ENCODE measurements at places on chromosomes 3 and 15.

DNA sequence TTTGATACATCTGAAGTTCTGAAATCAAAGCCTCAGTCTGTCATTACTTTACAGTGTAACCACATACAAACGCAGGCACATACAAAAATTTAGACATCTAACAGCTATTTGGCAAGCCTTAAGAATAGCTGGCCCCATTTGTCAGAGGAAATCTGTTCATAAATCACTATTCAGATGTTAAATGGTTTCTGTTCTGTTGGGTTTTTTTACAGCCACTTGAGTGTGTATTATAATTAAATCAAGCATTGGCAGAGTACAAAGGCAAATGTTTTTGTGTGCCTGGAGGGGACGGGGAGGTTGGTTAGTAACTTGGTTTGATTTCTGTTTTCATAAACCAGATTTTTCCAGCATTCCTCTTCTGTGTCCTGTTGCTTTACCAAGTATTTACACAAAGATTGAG lies 24.1 kb downstream of the PIGB start:
- DNase-seq = no peak

GRCh38 chr15:41809526-41810220 lies 18.2 kb upstream of the JMJD7 start:
- no peak for DNase-seq

DNA sequence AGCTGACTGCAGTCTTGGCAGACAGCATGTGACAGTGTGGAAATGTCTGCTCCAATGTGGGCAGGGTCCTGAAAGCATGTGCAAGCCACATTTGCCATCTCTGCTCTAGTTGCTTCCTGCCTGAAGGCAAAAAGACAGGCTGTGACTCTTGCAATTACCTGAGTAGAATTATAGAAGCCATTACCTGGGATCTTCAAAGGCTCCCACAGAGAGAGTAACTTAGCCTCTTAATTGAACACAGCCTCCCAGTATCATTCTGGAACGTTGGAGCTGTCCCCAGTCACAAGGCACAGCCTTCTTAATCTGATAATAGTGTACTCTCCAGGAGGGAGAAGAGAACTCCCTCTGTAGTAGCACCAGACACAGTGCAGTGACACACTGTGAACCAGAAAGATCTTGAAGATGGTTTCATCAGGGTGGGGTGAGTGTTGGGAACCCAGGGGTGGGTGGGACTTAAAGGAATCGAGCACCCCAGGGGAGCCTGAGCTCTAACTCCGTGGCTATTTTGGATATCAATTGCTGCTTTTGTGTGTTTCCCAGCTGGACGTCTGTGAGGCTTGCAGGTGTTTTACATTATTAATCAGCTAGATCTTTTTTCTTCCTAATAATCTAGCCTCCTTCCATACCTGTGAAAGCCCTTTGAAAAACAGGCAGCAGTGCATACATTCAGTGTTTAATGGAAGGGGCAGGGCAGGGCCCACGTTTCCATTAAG lies 40.6 kb upstream of the GLCE start:
- no peak for DNase-seq

DNA sequence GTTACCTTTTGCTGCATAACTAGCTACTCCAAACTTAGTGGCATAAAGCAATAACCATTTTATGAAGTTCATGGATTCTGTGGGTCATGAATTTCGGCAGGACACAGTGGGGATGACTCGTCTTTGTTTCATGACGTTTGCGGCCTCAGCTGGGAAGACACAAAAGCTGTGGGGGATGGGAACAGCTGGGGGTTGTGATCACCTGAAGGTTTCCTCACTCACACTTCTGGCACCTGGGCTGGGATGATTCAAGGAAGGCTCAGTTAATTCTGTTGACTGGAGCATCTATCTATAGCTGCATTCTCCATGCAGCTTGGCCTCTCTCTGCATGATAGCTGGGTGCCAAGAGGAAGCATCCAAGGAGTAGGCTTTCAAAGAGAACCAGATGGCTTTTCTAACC lies 332.8 kb downstream of the ULK4 start:
- no peak for DNase-seq

DNA sequence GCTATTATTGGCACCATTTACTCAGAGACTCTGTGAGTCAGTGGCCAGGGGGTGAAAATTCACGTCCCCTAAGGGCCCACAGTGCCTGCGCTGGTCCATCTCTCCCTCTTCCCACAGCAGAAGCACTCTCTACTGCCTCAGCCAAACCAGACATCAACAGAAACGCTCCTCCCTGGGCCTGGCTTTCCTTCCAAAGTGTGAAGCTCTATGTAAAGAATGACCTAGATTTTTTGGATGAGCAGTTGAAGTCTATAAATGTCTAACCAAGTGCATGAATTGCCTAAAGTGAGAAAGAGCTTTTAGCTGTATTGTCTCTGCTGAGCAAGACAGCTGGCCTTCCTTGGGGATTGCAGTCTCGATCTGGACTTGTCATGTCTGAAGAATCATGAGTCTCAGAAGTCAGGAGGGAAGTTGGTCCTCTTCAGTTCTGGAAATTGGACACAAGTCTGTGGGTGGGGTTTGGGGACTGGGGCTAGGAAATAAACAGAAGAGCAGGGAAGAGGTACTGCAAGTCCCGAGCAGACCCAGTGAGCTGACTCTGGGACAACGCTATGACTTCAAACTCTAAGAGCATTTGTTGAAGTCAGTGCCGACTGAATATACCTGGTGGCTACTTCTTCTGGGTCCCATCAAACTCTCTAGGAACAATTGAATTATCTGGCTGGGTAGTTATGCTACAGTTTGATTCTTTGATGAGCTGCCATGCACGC lies 29.0 kb downstream of the RASGRP1 start:
- DNase-seq = no peak

GRCh38 chr3:48504051-48504946 lies at the start of gene SHISA5:
TSS of gene SHISA5 (minus strand) at chr3:48504174. CDS start at chr3:48504094, 80 bp downstream.
- no peak for DNase-seq

DNA sequence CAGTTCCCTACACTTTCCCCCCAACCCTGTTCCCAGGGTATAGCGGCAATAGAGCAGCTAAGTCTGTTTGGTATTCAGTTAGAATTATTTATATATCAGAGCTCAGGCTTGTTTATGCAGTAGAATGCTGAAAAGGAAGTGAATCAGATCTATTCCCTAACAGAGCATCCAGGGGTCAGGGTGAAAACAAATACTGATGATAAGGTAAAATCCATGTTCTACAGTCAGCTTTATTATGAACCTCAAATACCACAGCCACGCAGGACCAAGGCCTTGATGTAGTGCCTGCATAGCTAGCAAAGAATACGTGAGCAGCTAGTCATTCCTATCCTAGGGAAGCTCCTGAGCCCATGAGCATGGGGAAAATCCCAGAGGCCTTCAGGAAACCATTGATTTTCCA lies 229.7 kb upstream of the ICE2 start:
- DNase-seq = no peak

DNA sequence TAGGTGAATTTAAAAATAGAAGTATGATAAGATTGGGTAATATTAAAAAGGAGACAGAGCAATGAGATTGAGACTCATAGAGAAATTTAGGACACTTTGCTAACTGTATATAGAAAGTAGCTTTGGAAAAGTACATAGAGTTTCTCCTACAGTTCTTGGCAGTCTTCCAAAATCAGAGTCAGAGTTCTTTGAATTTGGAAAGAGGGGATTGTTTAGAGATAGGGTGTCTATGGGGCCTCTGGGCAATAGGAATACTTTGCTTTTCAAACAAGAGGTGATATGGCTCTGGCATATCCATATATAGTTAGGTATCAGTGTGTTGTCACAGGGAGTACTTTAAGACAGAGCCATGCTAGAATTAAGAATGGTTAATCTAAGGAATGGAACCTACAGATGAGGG lies 477.1 kb upstream of the KCNMB2 start:
- no peak for DNase-seq

DNA sequence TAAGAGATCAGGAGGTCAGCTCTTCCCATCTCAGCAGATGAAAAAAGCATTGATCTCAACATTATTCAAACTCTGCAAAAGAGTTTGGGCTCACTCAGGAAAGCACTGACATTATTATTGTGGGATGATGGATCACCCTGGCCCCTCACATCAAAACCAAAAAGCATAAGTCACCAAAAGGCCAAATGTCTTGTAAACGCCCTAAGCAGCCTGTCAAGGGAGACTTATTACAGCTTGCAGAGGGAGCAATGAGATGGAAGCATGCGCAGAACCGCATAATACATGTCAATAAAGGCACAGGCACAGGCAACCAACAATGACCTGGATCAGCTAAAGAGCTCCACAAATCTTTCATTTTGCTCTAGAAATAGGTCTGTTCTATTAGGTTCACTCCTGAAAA lies 4.6 kb downstream of the FSIP1 start:
- no peak for DNase-seq

GRCh38 chr3:128549283-128550112 lies 56.5 kb upstream of the GATA2 start:
- DNase-seq = no peak

GRCh38 chr3:182121401-182121800 lies 409.7 kb downstream of the SOX2 start:
- DNase-seq = no peak

- no peak for DNase-seq
Measured at GRCh38 chr3:53957831-53958230, 66.2 kb upstream of the SELENOK start.

GRCh38 chr15:67228286-67228685 lies 26.2 kb downstream of the AAGAB start:
- DNase-seq = no peak

GRCh38 chr3:8365541-8365940 lies 136.1 kb upstream of the LMCD1 start:
- no peak for DNase-seq

DNA sequence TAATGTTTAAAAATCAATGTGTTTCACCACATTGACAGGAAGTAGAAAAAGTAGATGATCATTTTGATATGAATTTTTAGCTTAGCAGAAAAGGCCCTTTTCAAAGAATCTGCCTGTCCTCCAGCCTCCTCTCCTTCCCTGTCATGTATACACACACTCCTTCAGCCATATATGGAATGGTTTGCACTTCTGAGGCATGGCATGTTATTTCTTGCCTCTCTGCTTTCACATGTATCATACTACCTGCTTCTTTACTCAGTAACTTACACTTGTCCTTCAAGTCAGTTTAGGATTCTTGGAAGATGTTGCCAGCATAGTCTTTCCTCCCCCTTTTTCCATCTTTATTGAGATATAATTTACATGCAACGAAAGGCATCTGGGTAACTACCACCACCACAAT lies 79.0 kb downstream of the REC114 start:
- DNase-seq = no peak

GRCh38 chr15:37372064-37372463 lies 271.7 kb upstream of the MEIS2 start:
- no peak for DNase-seq

GRCh38 chr3:14486460-14486859 lies 53.7 kb downstream of the GRIP2 start:
- DNase-seq = no peak

DNA sequence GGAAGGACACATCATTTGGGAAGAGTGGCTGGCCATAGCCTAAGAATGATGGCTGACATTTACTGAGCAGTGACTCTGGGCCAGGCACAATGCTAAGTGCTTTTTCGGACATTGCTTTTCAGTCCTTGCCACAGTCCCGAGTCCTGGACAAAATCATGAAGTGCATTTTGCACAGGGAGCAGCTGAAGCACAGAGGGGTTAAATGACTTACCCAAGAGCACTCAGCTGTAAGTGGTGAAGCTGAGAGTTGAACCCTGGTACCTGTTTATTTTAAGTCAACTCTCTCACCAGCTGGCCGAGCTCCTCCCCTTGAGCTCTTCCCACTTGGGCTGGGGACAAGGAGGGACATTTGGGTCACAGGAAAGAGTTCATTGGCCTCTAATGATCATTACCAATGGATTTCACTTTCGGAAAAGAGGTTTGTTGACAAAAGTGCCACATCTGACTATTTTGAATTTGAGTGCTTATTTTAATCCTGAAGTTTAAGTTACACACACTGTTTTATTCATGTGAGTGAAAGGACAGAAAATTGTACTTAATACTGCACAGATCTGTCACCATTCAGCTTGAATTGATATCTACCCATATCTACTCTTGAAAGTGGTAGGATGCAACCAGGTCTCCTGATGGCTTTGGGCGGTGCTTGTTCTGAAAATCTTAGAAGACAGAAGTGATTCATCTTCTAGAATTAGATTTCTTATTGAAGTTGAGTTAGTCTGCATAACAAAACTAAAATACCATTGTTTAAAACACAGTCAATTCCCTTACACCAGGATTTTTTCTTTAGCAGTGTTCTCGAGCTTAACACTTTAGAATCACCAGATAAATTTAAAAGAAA lies 368.7 kb upstream of the PROK2 start:
- DNase-seq = no peak

DNA sequence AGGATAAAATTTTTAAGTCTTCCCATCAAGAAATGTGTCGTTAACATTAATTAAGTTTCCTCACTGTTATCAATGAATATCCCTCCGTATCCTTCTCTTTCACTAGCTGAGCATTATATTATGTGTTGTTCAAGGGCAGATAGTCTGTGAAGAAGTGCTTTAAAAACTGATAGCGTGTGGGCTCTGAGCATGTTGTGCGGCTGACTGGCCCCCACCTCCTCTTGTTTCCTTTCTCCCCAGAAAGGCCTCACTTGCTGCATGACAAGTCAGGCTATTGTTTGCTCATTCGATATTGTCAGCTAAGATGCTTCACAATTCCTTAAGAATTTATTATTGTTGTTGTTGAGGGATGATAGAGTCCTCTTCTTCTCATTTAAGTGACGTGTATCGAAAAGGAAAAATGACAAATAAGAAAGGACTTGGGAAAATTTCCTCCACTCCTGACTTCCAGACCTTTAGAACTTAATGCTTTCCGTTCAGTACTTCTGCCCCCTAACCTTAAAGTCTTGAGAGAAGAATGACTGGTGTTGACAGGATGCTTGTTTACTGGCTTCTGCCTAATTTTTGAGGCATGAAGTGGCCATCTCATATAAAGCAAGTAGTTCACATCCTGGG lies 298.3 kb downstream of the LPP start:
- DNase-seq = no peak

DNA sequence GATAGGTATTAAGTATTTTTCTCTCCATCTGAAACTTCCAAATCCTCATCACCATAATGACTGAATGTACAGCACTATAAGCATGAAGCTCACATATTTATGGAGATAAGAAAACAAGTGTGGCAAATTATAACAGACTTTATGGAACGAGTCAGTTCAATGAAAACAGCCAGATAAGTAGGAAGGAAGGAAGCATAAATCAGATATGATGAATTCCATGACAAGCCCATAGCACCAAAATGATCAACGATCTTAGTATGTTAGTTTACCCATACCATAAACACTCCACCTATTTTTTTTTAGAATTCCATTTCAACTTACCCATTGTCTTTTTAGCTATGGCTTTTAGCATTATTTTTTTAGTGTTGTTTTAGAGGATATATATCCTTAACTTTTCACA lies 169.5 kb downstream of the TNIK start:
- DNase-seq = no peak

- no peak for DNase-seq
Measured at GRCh38 chr3:126976906-126977305, 6.0 kb upstream of the PLXNA1 start.

DNA sequence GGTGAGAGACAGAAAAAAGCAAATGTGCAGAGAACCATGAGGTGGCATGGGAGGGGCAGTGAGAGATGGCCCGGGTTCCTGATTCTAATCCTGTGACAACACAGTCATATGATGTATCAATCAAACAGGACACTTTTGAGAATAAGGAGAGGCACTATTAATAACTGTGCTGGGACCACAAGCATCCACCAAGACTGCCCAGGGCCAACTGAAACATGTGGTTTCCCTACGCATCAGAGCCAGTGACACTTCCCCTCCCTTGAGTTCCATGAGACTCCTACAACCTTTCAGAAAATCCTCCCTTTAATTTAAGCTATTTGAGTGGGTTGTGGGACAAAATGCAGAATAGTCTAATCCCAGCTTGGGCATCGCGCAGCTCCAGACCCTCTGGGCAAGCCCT lies 17.4 kb downstream of the SH3BP5 start:
- DNase-seq = no peak

GRCh38 chr3:105158286-105158685 lies 208.4 kb upstream of the ALCAM start:
- no peak for DNase-seq

Data from activated naive CD8-positive, alpha-beta T cell treated with anti-CD3 and anti-CD28 coated beads, Interleukin-2, amount 50 U/mL, for 16 hours (primary cell).